HFF-Myc (cell line): ENCODE measurements at places on chromosomes 12 and 14.

DNA sequence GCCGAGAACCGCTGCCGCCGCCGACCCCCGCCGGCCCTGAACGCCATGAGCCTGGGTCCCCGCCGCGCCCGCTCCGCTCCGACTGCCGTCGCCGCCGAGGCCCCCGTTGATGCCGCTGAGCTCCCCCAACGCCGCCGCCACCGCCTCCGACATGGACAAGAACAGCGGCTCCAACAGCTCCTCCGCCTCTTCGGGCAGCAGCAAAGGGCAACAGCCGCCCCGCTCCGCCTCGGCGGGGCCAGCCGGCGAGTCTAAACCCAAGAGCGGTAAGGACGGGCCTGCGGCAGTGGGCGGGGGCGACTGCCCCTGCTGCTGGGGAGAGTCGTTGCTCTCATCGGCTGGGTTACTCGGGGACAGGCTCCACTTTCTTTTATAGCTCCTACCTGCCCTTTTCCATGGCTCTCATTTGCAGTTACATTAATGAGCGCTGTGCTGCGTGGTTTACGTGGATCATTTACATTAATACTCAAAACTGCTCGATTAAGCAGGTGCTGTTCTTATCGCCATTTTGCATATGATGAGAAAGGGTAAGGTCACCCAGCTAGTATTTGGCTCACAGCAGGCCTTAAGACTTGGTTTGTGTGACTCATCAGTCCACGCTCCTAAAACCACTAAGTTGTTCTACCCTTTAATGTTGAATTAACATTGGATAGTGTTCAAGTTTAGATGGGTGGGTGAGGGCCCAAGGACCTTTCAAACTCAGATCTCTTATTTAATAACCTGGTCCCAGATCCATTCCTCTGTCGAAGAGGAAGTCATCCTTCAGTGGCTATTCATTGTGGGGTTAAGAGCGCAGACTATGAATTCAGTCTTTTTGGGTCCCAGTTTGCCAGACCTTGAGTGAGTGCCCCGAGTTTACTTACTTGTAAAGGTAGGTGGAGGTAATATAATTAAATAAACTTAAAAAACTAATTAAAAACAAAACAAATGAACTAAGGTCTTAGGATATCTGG is 823 bp downstream of the RNF10 start:
- DNase-seq = no peak

GRCh38 chr14:24665440-24665991 is 31.5 kb upstream of the GZMB start:
- no peak for DNase-seq

- no peak for DNase-seq
Measured at GRCh38 chr12:85765453-85765869, 70.7 kb downstream of the RASSF9 start.

DNA sequence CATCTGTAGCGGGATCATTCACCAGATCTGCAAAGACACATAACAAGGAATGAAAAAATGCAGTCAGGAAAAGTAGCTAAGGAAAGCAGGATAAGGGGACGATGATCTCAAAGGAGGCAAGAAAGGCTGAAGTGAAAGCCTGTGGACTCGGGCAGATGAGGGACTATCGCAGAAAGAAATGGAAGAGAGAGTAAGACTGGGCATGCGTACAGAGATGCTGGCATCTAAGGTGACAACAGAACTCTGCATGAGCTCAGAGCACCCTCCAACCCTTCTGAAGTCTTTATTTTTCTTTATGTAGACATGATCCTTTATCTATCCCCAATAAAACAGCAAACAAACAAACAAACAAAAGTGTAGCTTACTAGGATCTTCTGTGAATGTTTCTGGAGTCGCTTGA is 7.2 kb downstream of the MFAP5 start:
- DNase-seq = no peak

DNA sequence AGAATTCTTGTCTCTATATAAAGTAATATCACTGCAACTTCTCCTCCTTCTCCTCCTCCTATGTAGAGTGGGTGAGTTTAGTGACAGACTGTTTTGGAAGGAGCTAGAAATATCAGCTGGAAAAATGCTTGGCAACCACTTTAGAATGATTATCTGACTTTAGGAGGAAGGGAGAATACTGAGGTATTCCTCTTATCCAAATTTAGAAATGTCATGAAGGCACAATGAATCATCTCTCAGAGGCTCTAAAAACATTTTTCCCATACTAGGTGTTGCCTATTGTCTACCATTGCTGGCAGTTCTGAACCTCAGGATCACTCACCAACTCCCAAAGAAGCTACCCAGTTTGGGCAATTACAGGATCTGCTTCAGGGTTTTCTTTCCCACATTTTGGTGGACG is 306.6 kb upstream of the ATP2B1 start:
- no peak for DNase-seq

DNA sequence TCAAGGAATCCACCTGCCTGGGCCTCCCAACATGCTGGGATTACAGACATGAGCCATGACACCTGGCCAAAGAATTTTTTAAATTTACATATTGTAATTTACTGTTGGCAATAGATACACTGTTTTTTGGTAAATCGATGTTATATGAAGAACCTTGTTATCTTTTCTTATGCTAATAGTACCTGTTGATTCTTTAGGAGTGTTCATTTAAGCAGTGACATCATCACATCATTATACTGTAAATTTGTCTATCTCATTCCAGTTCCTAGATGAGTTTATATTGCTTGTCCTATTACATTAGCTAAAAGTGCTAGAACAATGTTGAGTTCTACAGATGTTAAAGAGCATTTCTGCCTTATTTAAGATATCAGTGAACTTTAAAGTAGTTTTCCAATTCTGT is 13.0 kb upstream of the TAS2R30 start:
- DNase-seq = no peak

DNA sequence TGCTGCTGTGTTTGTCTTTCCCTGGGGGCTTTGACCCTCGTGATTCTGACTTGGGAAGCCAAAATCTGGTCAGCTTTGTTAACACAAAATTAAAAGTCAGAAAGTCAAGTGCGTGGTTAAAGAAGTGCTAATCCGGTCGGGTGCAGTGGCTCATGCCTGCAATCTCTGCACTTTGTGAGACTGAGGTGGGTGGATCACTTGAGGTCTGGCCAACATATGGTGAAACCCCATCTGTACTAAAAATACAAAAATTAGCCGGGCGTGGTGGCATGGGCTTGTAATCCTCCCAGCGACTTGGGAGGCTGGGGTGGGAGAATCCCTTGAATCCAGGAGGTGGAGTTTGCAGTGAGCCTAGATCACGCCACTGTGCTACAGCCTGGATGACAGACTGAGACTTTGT is 844.6 kb downstream of the VRK1 start:
- DNase-seq = no peak

DNA sequence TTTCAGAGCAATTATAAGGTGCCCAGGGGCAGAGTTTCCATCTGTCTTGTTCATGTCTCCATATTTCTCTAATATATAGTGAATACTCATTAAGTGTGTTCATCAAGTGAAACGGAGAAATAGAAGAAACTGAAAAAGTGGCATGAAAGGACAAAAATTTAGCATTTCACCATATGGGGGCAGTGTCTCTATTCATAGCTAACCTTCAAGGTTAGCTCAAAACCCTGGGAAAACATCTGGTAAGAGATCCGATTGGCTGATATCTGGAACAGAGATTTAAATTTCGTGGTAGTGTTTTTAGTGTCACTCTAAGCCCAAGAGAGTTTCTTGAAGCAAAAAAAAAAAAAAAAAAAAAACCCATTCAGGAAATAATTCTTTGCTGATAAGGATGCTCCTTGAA is 367.5 kb downstream of the DAD1 start:
- no peak for DNase-seq

- no peak for DNase-seq
Measured at GRCh38 chr14:70827752-70828151, 18.4 kb upstream of the MAP3K9 start.

- DNase-seq = no peak
Measured at GRCh38 chr12:82593901-82594396, 92.8 kb upstream of the TMTC2 start.

DNA sequence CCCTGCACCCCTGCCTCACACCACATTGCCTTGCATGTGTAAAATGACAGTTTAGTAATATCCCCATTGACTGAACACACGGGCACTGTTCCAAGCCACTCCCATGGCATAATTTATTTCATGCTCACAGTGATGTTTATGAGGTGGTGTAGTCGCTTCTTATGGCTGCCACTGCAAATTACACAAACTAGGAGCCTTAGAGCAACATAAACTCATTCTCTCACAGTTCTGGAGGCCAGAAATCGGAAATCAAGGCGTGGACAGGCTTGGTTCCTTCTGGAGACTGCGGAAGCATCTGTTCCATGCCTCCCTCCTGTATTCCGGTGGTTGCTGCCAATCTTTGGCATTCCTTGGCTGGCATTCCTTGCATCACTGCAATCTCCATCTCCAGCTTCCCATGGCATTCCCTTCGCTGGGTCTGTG is 97.3 kb downstream of the RIN3 start:
- no peak for DNase-seq

GRCh38 chr12:57190037-57190436 is 26.6 kb upstream of the NXPH4 start:
- no peak for DNase-seq

GRCh38 chr12:65632131-65632855 is 192.0 kb upstream of the HMGA2 start:
- no peak for DNase-seq

- DNase-seq = no peak
Measured at GRCh38 chr14:97393244-97393643, 596.1 kb downstream of the VRK1 start.

- DNase-seq = no peak
Measured at GRCh38 chr12:111438481-111438880, 32.8 kb downstream of the SH2B3 start.

DNA sequence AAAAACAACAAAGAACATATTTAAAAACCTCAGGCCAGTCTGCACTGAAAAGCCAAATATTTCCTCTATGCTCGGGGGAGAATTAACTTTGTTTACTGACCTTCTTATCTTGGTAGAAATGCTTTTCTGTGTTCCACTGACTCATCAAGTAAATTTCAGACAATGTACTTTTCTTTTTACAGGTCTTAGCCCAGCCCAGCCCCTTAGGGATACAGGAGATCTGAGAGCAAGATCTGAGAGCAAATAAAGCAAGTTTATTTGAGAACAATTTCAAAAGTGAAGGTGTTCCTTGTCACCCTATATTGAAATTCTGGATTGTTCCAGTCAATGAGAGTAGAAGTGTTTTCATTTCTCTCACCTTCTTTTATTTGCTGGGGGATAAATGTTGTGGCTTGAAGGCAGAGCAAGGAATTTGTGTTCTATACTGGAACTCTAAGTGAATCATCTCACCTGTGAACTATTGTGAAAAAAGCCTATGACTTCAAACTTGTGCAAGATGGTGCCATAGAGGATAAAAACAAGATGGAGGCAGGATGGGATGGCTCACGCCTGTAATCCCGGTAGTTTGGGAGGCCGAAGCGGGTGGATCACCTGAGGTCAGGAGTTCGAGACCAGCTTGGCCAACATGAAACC is 7.9 kb upstream of the GPRC5A start:
- no peak for DNase-seq

GRCh38 chr14:29906256-29906870 is 21.3 kb downstream of the PRKD1 start:
- DNase-seq = no peak

- DNase-seq = no peak
Measured at GRCh38 chr12:59147791-59148190, 227.5 kb upstream of the LRIG3 start.

GRCh38 chr12:89770391-89770790 is 61.8 kb upstream of the ATP2B1 start:
- no peak for DNase-seq

DNA sequence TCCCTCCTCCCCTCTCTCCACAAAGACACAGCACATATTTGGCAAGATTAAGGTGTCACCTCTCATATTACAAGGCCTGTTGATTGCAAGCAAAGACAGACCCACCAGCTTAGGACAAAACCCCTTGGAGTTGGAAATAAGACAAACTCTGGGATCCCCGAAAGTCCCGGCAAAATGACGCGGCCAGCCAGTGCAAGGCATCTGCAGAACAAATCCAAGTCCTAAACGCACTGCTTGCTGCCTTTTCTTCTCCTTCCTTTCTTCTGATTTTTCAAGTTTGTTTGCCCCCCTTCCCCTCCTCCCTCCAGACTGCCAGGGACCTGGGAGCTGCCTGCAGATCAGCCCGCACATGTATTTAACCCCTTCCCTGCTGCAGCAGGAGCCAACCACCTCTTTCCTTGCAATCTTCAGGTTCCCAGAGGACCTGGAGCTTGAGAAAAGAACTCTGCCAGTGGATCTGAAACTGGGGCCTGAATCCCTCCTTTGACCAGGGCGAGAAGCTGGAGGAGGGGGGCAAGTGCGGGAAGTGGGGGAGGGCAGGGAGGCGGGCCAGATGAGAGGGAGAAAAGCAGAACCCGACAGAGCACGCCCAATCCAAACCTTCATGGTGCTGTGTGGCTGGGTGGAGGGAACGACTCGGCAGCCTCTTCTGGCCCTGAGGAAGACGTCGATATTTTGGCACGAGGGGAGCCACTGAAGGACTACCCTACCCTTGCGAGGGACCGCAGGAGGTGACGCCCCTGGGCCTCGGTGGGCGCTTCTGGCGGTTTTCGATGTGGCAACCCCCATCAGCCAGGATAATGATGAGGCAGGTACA is 2.0 kb upstream of the NTF3 start:
- DNase-seq = no peak
